Stimulated activated CD4-positive, alpha-beta T cell treated with anti-CD3 and anti-CD28 coated beads, TNF-alpha, amount 100 ng/mL, for 4 hours (primary cell): ENCODE measurements at places on chromosomes 6 and 20.

DNA sequence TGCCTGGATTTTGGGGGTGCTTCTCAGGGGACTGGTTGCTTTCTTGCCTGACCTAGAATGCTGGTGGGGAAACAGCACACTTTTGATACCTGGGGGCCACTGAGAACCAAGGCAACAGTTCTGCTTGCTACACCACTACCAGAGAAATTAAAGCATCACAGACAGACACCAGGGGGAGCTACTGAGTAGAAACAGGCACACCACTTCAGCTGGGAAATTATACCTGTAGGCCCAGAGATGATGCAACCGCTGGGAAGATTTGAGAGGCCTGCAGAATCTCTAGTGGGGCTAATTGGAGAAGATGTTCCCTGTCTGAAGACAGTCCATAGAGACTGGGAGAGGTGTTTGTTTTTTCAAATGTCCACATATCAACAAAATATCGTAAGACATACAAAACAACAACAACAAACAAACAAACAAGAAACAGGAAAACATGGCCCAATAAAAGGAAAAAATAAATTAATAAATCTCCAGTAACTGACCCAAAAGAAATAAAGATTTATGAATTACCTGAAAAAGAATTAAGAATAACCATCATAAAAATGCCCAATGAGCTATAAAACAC, 129.4 kb upstream of the RIN2 start:
- DNase-seq = no peak

DNA sequence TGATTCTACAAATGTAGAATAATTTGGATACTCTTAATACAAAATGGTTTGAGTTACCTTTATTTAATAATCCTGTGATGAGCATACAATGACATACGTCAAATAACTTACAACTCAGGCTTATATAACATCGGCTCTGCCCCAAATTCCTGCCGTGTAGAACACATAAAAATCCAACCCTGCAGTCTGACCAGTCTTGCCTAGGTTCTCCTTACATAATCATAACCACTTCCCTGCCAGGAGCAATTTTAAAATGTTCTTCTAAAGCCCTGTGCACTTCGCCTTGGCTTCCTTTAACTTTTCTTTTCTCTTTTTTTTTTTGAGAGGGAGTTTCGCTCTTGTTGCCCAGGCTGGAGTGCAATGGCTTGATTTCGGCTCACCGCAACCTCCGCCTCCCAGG, 16.2 kb upstream of the IER3 start:
- no peak for DNase-seq

DNA sequence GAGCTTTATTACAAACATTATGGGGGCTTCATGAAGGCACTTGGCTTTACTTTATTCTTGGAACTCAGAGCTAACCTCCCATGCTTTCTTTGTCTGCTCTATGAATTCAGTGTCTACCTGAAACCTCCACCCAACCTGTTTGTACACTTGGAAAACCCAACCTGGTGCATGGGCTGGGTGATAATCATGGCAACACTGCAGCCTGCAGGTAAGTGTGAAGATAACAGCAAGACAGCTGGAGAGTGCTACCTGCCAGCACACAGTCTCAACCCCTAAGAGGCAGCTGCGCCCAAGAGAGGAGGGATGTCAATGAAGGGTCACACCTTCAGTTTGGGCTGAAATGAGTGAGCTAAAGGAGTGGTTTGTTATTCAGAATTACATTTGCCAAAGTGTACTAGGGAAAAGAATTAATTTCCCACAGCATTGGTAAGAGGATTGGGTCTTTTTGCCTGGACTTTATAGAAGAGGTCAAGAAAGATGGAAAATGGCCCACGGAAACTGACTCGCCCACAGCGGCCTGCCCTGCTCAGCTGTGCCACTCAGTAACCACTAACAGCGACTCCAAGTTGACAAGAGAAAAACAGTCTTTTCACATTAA, 24.4 kb downstream of the FOXQ1 start:
- no peak for DNase-seq

GRCh38 chr20:6838181-6838826, 70.8 kb downstream of the BMP2 start:
- no peak for DNase-seq

DNA sequence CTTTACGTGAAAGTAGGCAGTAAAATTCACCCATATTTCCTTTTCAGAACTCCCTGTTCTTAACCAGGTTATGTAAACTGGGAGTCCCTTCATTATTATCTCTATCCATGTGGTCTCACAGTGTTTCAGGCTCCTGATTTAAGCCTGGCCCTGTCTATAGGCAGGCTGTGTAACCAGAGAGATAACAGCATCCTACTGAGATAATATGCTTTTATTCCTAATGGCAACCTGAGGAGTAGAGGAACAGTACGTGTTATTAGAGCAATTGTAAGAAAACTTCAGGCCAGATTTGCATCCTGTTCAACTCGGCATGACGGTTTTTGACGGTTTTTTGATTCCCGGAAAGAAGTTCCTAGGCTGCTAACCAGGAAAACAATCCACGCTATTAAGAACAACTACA, 16.9 kb downstream of the FUT9 start:
- no peak for DNase-seq

- DNase-seq = no peak
Observed at GRCh38 chr6:51167468-51167867, 348.8 kb downstream of the TFAP2B start.

GRCh38 chr6:11328613-11329247, 96.3 kb upstream of the NEDD9 start:
- no peak for DNase-seq

GRCh38 chr6:14569394-14569793, 451.8 kb downstream of the CD83 start:
- DNase-seq = no peak

DNA sequence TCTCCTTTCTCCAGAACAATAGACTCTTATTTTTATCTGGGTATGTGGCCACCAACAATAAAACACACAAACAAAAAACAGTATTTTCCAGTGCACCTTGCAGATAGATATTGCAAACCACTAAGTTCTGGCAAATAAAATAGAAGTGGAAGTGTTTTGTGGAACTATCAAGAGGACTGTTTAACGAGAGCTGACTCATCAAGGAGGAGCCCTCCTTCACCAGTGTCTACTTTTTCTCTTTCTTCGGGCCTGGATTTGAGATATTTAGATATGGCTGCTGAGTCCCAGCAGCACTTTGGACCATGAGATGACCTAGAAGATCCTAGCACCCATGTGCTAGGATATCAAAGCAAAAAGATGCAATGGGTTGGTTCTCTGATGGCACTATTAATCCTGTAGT, 154.7 kb downstream of the AIG1 start:
- DNase-seq = no peak

DNA sequence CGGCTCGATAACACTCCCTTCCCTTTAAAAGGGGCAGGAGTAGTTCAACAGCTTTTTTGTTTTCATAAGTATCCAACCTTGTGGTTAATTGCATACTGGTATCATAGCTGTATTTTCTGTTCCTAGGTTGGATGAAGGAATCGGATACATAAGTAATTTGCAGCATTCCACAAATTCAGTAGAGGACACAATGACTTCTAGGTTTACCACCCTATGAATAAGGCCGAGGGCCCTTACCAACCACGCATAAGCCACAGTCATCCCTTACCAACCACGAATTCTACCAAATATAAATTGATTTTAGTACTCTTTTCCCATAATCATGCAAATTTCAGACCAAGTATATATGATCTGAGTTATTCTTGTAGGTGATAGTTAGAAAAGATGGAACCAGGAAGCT, 36.3 kb downstream of the MCUR1 start:
- DNase-seq = no peak

- DNase-seq = no peak
Observed at GRCh38 chr20:4272225-4272624, 256.9 kb upstream of the RNF24 start.

DNA sequence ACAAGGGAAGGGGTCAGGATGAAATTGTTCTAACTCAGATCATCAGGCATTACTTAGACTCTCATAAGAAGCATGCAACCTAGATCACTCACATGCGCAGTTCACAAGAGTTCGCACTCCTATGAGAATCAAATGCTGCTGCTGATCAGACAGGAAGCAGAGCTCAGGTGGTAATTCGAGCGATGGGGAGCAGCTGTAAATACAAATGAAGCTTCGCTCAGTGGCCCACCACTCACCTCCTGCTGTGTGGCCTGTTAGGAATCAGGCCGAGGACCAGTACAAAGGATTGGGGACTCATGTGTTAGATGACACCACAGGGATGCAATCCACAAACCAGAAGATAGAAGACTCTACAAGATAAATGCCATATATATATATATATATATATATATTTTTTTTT, 31.5 kb upstream of the TOP1 start:
- no peak for DNase-seq

DNA sequence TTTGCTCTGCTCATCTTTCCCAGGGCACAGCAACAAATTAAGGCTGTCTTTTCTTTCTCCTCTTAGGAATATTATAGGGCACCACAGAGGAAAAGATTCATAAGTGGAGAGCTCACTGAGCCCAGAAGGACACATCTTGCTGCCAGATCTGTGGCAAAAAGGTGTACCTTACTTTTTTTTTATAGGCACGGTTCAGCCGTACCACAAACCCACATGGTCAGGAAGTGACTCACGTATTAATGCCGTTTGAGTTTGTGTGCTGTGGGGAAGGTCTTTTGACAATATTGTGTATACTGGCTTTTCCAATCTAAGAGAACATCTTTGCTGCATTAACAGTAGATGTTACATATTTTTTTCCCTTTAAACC, 28.4 kb downstream of the PAQR8 start:
- no peak for DNase-seq

DNA sequence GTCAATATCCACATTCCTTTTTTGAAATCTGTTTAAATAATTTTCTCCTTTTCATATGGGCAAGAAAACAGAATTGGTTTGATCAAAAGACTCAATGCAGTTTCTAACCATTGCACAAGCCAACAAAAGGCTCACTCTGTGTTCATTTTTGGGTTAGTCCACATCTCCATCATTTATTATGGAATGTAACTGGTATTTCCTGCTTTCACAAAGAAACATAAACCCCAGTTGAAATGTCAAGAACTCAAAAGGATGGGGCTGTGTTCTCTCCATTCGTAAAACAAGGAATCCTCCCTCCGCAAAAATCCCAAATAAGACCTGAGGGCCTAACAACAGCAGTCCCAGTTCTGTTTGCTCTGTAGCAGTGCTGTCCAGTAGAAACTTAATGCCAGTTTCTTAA, 420.9 kb downstream of the GJA1 start:
- DNase-seq = no peak

DNA sequence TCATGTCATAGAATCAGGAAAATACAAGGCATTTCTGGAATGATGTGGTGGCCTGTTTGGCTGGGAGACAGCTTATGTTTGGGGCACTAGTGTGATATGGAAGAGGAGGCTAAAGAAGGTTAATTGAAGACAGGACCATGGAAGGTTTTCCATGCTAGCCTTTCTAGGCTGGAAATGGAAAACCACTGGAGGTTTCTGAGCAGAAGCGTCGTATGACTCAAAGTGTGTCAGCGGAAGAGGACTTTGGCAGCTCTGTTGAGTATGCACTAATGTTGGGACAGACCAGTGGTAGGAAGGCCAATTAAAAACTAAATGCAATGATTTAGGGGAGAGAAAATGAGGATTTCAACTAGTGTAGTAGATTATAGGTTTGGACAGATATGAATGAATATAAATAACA, 413.1 kb downstream of the PLCB1 start:
- DNase-seq = no peak

GRCh38 chr6:79225717-79226599, 8.5 kb downstream of the HMGN3 start:
- no peak for DNase-seq

- DNase-seq = no peak
Observed at GRCh38 chr20:23823621-23824324, 2.8 kb downstream of the CST2 start.

DNA sequence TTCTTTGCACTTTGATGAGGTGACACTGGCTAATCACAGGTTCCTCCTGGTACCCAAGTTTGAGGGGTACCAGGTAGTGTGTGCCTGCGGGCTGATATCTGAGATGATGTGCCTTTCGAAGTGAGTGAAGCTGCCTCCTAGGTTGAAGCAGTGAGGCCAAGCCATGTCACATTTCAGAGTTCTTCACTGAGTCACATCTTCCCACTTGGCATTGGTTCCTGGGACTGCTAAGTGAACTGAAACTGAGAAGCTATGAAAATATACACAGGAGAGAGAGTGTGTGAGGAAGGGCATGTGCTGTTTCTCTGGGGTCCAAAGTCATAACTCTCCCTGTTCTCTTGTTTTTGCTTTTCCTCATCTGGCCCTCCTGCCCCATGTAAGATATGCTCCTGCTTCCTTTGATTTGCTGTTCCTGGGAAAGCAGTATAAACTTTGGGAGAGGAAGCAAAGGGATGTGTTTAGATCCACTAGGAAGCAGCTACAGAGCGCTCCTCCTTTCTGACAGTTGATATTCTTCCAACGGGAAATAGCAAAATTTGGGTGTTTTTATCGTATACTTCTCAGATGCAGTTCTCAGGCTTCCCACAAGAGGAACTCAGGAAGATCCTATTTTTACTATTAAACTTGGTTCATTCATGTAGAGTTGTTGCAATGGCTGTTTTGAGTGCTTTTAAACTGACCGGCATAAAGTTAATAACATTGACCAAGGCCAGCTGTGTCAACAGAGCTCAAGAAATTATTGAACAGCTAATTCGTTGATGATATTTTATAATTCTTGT, 153.7 kb downstream of the MOXD1 start:
- DNase-seq = no peak

DNA sequence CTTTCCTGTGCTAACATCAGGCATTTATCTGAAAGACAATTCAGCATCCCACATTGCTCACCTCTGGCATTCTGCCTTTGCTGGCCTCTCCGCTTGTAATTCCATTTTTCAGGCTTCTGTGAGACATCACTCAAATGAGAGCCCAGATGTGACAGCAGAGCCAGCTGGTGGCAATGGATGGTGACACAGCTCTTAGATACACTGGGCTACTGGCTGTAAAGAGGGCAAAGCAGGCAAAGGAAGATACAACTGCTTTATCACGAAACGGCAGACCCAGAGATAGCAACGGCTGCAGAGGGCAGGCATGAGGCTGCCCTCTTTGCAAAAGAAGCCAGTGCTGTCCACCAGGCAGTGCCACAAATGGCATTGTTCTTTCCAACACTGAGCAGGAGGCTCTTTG, 329.8 kb downstream of the KIF16B start:
- no peak for DNase-seq

DNA sequence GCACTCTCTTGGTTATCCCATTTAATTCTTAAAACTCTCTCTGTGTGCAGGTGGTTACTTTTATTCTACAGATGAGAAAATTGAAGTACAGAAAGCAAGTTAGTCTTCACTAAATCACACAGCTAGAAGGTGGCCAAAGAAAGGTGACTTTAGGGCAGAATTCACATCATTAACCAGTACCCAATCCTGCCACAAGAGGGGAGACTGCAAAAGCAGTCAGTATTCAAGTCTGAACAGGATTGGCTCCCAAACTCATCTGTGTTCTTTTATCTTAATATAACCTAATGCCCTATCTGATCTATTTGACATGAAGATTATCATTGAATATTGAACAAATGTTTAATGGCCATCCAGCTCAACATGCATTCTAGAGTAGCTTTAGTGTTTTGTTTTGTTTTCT, 225.3 kb upstream of the FAM83B start:
- no peak for DNase-seq
